ENCODE measurements at places on chromosomes 7 and 10.

- DNase-seq = peak; percentile 90
These were observed 147.6 kb downstream of the DIP2C start for GRCh38 chr10:541750-542371.

DNA sequence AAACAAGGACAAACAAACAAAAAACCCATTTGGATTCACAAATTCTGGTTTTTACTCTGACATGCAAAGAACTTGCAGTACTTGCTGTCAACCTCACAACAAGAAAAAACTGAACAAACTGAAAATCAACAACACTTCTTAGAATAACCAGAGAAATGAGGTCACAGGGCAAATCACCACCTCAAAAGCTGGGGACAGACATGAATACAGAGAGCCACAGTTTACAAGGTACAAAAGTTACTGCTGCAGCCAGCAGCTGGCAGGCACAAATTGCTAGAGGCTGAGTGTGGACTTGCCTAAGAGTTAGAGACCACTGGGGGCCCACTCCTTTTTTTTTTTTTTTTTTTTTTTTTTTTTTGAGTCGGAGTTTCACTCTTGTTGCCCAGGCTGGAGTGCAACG is 15.0 kb upstream of the RNF32 start:
- DNase-seq = no peak

DNA sequence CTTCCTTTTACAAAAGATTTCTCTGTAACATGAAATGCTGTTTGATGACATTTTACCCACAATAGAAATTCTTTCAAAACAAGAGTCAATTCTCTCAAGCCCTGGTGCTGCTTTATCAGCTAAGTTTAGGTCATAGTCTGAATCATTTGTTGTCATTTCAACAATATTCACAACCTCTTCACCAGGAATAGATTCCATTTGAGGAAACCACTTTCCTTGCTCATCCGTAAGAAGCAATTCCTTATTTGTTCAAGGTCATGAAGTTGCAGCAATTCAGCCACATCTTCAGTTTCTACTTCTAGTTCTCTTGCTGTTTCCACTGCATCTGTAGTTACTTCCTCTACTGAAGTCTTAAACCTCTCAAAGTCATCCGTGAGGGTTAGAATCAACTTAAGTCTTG is 315.3 kb downstream of the TYW1 start:
- DNase-seq = no peak

DNA sequence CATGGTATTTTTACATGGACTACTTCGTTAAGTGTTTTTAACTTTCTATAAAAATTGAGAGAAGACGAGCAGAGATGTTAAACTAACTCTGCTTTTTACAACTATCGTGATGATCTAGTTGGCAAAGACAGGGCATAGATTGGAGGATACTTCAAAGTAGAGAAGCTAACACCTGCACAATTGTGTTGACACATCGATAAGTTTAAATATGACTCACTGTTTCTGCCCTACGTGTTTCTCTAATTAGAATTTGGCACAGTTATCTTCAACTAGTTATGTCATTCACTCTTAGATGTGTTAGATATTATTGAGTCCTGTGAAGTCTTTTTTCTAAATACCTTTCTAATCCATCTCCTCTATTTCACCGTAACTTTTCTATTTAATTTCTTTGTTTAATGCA is 68.5 kb upstream of the FERD3L start:
- peak; percentile 86 for DNase-seq

GRCh38 chr7:130950741-130951140 is 216.7 kb upstream of the KLF14 start:
- DNase-seq = no peak

GRCh38 chr10:94680544-94680943 is 3.0 kb upstream of the CYP2C18 start:
- no peak for DNase-seq

GRCh38 chr7:115734641-115735040 is 295.9 kb downstream of the TFEC start:
- DNase-seq = no peak

DNA sequence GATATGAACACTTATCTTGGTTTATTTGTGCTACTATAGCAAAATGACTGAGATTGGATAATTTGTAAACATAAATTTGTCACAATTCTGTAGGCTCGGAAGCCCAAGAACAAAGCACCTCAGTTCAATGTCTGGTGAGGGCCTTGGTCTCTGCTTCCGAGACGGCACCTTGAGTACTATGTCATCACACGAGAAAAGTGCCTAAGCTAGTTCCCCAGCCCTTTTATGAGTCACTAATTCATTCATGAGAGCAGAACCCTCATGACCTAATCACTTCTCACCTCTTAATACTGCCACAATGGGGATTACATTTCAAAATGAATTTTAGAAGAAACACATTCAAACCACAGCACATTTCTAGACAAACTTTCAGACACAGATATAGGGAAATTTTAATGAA is 52.0 kb upstream of the PRSS1 start:
- no peak for DNase-seq

DNA sequence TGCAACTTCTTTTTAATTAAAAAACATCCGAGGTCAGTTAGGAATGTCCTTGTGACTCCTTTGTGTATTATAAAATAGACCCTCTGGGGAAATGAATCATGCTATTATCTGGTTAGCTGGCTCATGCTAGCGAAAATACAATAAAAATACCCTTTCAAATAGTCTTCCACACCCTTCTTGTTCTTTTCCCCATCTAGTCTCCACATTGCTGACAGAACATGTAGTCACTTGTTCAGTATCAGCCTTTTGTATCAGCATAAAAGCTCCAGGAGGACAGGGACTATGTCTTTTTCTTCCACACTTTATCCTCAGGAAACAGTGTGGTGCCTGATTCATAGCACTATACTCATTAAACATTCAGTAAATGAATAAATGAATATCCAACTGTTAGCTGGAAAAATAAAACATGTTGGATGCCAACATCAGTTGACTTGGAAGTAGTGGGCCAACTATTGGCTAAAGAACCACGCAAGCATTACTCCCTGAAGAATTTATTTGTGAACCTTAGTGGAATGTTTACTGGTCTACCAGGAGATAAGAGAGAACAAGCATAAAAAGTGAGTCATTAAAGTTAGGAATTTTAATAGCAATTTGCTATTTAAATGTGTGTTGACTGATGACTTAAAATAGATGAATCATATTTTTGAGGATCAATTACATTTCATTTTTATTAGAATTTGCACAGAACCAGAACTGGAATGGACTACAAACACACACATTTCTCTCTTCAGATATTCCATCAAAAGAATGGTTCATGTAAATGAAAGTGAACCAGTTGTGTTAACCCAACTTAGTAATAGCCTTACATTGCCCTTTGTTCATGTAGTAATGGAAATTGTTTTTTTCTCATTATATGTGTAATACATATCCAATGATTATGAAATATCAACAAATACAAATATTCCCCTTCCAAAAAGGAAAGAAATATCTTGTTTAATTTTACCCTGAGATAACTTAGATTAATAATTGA is 129.6 kb downstream of the DKK1 start:
- no peak for DNase-seq

DNA sequence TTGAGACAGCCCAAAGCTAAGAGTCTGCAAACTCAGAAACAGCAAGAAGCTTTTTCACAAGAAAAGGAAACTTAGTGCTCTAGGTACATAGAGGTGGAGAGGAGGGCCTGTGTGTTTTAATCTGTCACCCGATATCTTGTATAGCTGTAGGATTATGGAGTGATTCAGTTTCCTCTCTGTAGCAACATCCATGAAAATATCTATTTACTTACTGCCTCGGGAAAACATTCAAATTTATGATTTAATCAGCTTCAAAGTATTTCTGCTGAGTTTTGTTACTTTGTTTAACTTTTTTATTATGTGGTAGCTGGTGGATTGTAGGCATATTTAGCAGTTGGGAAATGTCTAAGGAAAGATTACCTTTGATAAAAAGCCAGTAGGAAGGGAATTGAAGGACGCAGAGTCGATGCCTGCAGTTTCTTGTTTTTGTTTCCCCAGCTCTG is 292.0 kb downstream of the CCDC3 start:
- peak; percentile 67 for DNase-seq

DNA sequence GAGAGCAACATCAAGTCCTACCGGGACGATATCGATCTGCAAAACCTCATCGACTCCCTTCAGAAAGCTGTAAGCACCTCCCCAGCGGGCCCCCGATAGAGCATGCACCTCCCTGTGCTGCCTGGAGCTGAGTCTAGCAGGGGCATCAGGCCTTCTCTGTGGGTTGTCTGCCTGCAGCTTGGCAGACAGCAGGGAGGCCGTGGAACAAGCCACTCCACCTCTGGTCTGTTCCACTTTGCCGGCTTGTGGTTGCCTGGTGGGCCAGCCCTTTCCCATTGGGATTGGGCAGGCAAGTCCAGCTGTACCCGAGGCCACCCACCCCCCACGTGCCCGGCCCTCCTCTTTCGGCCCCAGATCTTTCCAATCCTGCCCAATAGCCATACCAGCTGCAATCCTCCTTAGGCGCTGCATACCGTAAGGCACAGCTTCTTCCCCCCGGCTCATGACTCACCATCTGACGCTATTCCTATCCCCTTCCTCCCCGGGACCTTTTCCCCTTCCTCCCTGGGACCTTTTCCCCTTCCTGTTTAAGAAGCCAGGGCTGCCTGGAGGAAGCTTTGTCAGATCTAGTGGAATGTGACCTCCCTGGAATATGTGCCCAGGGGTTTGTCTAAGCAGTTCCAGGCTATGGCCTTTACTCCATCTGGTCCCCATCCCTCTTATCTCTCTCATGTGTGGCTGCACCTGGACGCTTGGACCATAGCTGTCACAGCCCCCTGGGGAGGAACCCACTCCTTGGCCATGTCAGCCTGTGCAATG is 28.1 kb upstream of the SH2D4B start:
- no peak for DNase-seq

DNA sequence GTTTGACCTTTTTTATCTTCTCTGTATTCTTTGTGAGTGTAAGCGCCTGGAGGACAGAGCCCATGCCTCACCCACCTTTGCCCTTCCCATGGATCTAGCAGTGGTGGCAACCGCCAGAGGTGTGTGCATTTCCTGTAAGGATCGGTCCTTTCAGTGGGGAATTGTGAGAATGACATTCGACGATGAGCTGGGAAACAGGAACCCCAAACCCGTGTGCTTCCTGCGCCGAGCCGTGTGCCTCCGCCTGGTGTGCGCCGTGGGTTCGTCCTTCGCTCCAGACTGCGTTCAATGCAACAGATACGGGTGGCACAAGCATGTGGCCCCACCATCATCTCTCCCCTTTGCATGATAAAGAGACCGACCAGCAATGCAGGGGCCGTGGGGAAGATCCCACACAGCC is 1.7 kb upstream of the DIP2C start:
- DNase-seq = no peak

- DNase-seq = no peak
These were observed 37.0 kb upstream of the RHOBTB1 start for GRCh38 chr10:60980997-60981396.

GRCh38 chr7:120876922-120877321 is 19.0 kb upstream of the TSPAN12 start:
- peak; percentile 86 for DNase-seq

- peak; percentile 42 for DNase-seq
These were observed 14.0 kb upstream of the SRI start for GRCh38 chr7:88233828-88234227.

GRCh38 chr7:40544221-40544723 is 409.5 kb downstream of the SUGCT start:
- DNase-seq = no peak

DNA sequence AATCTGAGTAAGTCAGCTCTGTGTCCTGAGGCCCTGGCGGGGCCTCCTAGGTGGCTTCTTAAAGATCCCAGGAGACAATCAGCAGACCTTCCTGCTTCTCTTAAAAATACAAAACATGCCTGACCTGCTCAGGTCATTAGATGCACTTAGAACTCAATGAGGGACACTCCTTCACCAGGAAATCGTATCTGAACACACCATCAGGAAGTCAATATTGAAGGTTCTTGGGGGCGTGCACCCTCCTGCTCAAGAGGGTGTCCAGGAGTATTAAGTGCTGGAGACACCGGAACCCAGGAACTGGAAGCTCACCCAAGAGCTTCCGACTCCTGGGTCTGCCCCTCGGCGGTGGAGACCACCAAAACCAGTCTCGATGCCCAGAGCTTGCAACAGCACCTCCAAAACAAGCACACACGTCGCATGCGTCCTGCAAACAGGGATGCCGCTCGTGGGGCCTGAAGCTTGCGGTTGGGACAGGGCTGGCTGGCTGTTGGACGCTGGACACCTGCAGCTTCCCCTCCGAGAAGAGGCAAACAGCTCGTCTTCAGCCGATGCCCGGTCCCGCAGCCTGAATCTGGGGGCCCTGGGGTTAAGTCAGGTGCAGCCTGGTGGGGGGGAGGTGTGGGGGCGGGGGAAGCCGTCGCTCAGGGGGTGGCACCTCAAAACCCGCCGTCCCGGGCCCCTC is 803 bp downstream of the RAPGEF5 start:
- DNase-seq = peak; percentile 88

DNA sequence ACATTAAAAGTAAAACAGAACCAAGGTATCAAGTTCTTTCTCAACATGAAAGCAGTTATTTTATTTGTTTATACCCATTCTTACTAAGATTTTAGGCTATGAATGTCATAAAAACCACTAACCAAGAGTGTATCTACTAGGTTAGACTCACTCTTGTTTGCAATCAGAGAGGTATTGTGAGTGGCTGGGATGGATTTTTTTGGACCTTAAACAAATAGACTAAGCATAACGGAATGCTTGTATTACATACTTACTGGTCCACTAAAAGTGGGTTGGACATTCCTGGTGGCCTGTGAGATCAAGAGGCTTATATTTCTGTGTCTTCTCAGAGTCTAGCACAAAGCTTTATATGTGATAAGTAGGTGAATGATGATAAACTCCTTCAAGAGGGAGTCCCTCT is 32.6 kb upstream of the CBLL1 start:
- DNase-seq = no peak

GRCh38 chr7:74372511-74373111 is 81.1 kb upstream of the GTF2IRD1 start:
- DNase-seq = peak; percentile 53

DNA sequence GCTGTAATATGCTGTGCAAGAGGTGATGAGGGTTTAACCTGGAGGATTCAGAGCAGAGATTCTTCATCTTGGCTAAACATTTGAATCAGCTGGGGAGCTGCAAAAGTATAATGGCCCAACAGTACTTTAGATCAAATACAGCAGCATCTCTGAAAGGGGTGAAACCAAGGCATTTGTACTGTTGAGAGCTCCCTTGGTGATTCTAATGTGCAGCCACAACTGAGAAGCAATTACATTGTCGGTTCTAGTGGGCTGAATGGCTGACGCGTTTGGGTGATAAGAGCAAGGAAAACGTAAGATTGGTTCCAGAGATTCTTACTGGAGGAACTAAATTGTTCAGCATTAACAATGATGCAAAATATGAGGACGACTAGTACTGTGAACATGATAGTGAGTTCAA is 269.7 kb downstream of the AGMO start:
- no peak for DNase-seq

GRCh38 chr7:38171623-38172391 is 6.2 kb upstream of the STARD3NL start:
- DNase-seq = no peak

DNA sequence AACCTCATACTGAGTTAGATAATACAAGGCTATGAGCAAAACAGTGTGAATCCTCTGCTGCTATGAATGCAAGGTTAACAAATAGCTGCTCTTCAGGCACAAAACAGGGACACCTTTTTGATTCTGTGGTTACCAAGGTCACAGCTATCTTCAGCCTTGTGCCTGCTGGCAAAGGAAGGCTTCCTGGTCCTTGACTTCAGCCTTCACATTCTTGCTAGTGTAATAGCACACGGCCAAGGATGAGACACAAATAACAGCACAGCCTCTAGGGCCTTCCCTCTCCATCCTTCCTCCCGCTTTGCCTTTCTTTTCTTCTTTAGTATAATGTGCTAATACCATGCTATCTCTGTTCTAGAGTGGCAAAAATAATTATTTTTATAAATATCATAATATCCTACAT is 130.6 kb upstream of the CAV2 start:
- no peak for DNase-seq

- no peak for DNase-seq
These were observed 92.7 kb upstream of the PFKP start for GRCh38 chr10:2974503-2975207.
